Activated CD4-positive, alpha-beta T cell treated with anti-CD3 and anti-CD28 coated beads, Interleukin-2, amount 50 U/mL, for 24 hours (primary cell): ENCODE measurements at places on chromosomes 5 and 9.
A peak's percentile ranks its signal among the peaks of the same experiment; 100 is the strongest.

DNA sequence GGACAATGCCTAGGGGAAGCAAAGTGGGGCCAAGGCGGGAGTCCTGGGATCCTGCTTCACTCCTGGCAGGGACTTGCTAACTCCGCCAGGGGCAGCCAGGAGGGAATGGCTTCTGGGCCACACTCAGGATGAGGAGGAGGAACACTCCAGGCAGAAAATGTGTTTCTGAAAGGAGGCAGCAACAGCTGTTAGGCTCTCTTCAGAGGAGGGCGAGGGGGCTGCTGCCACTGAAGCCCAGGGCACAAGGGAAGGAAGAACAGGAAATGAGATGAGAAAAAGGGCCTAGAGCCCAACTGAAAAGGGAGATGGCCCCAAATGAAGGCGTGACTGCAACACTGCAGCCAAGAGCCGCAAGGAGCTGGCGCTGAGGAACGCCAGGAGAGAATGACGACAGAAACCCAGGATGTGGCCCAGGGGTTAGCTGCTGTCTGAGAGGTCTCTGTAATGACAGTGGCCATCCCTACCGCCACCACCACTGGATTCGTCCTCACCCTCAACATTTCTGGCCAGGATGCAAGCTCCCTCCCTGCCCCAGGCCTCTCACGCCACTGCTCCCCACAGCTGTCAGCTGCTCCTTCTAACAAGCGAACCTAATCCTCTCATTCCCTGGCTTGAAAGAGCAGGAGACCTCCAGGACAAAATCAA, 15.8 kb downstream of the PSMB7 start:
- no peak for DNase-seq

GRCh38 chr5:145996135-145996534, 59.8 kb downstream of the SH3RF2 start:
- DNase-seq, result no peak

GRCh38 chr9:71901695-71902597, 9.0 kb downstream of the ABHD17B start:
- no peak for DNase-seq

DNA sequence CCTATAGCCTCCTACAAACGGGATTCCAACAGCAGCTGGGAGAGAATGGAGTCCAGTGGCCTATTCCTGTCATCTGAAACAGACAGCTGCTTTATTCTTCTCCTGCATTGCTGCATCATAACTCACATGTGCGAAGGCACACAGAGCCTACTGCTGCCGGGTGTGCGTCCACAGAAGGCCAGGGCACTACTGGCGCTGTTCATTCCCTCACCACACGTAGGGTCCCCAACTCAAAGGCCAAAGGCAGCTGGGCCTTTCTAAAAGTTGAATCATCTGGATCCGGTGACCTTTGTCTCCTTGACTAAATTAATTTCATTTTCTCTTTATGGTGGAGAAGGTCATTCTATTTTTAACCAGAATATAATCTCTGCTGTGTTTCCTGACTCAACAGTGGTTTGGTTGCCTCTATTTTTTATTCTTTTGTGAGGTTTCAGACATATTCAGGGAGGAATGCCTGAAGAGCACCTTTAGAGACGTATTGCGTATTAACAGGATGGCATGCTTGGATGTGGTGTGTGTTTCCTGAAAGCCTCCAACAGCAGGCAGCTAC, 10.8 kb upstream of the SPATA24 start:
- DNase-seq, result no peak

- DNase-seq, result peak; percentile 21
Measured at GRCh38 chr5:140251527-140251973, 51.4 kb downstream of the PFDN1 start.

- no peak for DNase-seq
Measured at GRCh38 chr9:94734054-94734754, 7.7 kb downstream of the AOPEP start.

DNA sequence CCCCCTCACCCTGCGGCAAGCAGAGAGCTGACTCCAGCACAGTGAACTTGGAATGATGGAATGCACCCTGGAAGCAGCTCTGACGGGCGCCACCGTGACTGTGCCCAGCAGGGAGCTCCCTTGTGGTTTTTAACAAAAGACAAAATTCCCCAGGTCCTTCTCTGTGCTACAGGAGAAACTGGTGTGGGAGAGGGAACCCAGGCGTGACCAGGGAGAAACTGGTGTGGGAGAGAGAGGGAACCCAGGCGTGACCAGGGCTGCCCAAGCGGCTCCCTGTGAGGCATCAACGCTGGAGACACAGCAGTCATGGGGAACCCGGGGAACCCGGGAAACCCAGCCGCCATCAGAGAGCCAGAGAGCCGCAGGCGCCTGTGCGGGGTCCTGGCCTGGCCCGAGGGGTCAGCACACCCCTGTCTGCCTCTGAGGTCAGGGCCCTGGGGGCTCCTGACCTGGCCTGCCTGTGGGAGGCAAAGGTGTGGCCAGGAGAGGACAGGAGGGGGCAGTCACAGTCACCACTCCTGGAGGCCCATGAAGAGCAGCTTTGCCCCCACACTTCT, 3.1 kb upstream of the AHRR start:
- no peak for DNase-seq

DNA sequence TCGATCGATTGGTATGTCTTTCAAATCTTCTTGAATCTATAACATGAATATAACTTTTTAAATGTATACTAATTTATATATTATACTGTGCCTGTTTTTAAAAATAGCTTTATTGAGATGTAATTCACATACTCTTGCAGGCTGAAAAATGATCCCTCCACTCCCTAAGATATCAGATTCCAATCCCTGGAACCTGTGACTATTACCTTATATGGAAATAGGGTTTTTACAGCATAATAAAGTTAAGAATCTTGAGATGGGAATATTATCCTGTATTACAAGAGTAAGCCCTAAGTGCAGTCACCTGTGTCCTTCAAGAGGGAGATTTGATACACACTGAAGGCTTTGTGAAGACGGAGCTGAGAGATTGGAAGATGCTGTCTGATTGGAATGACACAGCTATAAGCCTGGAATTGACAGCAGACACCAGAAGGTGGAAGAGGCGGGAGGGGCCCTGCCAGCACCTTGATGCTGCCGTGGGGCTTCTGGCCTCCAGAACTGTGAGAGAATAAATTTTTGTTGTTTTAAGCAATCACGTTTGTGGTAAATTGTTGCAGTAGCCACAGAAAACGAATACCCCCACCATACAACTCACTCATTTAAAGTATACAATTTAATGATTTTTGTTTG, 161.3 kb downstream of the RMI1 start:
- DNase-seq, result no peak

DNA sequence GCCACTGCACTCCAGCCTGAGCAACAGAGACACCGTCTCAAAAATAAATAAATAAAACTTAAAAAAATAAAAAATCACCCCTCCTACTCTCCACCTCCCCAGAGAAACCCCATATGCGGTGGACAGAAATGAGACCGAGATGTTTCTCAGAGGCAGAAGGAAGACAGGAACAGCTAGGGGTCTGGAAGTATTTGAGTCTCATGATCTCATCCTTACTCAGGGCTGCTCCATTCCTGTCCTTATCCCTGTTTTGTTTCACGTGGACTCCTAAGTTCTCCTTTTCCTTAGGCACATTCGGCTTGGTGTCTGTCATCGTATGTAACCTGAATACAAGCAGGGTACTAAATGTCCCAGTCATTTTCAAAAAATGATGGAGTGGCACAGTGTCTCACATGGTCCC, 76.1 kb downstream of the C9orf50 start:
- DNase-seq, result no peak

DNA sequence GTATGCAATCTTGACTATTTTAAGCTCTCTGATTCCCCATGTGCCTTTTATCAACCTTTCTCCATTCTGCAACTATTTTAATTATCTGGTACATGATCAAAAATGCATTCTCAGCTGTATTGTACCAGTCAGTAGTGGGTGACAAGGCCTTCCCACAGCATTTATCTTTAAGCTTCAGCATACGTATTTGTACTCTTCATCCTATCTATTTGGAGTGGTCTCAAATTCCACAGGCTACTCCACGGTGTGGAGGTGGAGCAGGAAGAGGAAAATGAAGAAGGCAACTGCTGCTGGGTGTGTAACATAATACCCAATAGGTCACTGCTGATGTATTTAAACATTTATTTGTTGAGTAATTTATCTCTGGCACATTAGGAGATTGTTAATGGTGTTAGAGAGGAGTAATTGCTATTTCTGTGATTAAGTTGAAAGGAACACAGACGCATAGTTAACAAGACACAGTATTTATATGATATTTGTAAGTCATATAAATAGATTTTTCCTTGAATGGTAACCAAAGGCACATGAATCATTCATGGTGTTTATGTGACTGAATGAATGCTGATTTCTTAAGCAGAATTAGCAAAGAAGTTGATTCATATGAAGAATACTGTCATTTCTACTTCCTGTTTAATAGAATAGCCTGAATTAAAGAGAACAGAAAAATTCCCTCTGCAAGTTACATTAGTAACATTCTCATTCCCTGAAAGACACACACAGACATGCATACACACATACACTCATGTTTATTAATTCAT, 153.8 kb upstream of the NR3C1 start:
- no peak for DNase-seq

DNA sequence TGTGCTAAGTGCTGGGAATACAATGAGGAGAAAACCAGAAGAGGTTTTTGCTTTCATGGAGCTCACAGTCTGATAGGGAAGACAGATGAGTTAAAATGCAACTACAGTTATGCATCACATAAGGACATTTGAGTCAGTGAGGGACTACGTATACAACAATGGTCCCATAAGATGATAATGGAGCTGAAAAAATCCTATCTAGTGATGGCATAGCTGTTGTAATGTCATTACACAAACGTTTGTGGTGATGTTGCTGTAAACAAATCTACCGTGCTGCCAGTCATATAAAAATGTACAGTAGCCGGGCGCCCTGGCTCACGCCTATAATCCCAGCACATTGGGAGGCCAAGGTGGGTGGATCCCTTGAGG, 110.1 kb upstream of the RAD23B start:
- DNase-seq, result no peak

DNA sequence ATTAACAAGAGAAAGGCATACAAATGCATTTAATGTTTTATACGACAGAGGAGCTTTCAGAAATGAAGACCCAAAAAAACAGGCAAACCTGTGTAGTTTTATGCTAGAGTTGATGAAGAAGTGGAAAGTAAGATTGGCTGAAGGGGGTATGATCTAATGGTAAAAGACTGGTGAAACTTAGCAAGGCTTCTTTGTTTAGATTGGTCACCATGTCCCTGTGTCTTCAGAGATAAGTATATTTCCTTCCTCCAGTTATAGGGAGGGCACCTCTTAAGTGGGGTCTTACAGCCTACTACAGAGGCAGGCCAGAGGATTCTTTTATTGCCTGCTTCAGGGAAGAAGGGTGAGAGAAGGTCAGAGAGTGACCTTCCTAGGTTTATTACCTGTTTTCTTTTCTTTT, 56.4 kb downstream of the PRKACG start:
- DNase-seq, result no peak

DNA sequence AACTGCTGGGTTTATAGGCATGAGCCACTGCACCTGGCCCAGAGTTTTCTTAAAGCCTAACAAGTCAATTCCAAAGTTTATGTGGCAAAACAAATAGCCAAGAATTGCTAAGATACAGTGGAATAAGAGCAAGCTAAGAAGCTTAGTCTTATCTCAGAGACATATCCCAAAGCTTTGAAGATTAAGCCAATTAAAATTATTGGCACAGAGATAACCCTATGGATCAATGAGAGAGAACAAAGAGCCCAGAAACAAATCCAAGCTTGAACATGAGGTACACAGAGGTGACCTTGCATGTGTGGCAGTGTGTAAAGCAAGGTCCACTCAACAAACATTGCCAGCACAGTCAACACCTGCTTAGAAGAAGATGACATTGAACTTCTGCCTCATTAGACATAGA, 13.3 kb downstream of the BTNL3 start:
- no peak for DNase-seq

- DNase-seq, result no peak
Measured at GRCh38 chr5:30341466-30341865, 852.0 kb upstream of the CDH6 start.

GRCh38 chr9:137156567-137157375, 13.1 kb downstream of the LRRC26 start:
- DNase-seq, result peak; percentile 39

DNA sequence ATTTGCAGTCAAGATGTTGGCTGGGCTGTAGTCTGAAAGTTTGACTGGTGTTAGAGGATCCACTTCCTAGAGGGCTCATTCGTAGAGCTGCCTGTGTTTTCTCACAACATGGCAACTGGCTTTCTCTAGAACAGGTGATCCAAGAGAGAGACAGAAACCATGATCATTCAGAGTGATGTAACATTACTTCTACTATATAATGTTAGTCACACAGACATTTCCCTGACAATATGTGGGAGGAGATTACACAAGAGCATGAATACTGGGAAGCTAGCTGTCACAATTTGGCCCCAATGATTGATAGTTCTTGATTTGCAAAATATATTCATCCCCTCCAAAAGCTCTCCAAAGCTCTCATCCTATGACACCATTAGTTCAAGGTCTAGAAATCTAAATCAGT, 10.9 kb upstream of the TMEM161B start:
- DNase-seq, result no peak

GRCh38 chr9:36092509-36093215, 43.9 kb upstream of the GLIPR2 start:
- DNase-seq, result peak; percentile 27

DNA sequence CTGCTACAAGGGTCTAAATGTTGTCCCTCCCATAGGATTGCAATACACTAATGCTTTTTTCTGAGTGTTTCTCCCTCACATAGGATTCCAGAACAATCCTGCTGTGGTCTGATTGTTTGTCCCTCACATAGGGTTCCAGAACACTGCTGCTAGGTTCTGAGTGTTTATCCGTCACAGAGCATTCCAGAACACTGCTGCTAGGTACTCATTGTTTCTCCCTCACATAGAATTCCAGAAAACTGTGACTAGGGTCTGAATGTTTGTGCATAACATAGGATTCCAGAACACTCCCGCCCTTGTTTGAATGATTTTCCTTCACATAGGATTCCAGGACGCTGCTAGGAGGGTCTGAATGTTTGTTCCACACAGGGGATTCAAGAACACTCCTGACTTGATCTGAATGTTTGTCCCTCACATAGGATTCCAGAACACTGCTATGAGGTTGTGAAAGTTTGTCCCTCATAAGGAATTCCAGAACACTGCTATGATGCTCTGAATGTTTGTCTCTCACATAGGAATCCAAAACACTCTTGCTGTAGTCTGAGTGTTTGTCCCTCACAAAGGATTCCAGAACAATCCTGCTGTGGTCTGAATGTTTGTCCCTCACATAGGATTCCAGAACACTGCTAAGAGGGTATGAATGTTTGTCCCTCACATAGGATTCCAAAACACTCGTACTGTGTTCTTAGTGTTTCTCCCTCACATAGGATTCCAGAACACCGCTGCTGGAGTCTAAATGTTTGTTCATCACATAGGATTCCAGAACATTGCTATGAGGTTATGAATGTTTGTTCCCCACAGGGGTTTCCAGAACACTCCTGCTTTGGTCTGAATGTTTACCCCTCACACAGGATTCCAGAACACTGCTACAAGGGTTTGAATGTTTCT, 213.5 kb downstream of the FOXD4L6 start:
- DNase-seq, result no peak
